ENCODE measurements at places on chromosomes 5 and 9. TPM values are rescaled to one million over a fixed set of nuclear protein-coding genes. Genes with fewer than 3 reads are reported as not detected.

DNA sequence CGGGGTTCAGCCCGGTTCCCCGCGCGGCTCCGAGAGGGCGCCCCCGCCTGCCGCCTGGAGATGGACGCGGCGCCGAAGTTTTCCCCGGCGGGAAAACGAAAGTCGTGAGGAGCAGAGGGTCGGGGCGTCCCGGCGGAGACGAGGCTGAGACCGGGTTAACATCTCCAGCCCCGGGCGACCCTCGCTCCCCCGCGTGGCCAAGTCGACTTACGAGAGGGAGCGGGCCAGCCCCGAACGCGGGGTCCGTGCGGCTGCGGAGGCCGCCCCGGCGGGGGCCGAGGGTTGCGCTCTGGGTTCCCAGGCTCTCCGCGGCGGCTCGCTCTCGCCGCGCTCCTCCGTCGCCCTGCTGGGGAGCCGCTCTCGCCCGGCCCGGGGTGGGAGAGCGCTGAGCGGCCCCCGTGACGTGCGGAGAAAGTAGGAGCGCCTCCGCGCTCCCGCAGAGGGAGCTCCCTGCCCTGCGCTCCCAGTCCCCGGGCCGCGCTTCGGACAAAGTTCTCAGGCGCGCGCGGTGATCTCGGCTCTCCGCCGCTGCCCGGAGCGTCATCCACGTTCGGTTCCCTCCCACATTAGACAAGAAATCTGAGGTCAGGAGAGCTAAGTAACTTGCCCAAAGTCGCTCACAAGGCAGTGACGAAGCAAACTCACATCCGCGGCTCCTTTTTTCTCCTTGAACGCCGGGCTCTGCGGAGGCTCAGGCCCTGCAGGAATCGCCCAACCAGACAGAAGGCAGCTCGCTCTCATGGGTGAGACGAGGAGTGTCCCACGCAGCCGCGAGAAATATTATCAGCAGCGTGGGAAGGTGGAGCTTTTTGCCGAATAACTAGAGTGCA is 1.2 kb upstream of the GCNT4 start:
- no peak for DNase-seq

DNA sequence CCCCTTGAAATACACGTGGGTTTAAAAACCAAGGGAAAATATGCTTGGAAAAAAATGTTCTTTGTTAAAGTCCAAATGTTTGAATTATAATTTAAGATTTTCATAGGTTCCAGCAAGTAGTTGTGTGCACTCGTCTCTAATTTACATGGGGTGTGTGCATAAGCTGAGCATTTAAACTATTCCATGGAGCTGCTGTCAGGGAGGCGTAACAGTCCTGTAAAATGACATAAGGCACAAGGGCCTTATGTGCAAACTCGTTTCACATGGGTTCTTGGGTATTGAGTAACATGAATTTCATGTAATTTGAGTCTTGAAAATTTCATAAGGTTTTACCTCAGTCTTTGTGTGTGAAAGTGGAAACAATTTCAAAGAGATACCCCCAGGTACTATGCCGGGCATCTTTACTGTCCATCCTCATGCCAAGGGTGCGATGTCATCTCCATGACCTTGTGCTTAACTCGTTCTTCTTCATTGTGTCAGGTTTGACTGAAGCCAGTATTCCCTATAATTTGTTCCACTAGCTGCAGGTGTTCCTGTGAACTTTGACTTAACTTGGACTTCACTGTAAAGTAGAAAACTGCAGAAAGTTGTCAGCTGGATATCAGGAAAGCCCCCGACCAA is 359.3 kb downstream of the SH3GL2 start:
- no peak for DNase-seq

DNA sequence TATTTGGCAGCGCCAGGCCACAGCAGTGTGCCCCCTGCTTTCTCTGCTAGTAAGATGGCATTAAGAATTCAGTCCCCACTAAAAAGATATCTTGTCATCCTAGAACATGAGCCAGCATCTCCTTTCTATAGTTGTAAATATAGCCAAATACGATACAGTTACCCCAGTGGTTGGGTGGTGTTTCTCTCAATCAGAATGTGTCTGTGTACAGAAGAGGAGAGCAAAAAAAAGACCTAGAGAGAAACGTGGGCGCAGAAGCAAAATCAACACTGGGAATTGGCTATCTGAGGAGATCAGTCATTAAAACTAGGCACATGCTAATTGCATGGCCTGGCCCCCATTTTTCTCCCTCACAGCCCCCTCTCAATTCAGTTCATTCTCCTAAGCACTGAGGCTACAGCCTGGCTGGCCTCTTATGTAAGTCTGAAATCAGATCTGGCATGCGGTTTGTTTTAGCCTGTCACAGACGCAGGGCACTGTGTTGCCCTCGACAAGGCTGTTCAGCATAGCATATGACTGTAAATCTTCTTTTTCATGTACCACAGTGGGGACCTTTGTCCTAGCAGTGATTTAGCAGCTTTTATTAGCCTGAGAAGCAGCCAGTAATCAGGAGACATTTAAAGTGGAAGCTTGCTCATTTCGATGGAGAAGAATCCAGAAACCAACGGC is 57.8 kb downstream of the RORB start:
- peak; percentile 20 for DNase-seq

DNA sequence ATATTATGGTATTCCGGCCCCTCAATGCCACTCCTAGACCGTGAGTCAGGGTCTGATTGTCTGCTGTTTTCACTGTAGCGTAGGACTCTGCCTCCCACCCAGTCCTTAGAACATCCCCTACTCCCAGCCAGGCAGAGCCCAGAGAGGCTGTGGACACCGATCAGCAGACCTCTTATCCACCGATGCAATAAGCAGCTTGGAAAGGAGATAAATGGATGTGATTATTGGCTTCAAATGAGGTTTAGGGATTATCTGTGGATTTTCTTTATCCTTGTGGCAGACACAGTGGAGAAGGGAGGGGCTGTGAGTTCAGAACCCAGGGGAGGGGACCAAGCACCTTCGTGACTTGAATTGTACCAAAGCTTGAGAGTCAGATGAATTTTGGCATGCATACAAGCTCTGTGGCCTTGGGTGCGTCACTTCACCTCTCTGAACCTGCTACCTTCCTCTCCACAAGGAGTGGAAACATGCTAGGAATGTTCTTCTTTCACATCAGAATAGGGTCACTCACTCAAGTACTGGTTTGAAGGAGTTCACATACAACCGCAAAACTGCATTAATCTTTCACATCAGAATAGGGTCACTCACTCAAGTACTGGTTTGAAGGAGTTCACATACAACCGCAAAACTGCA is 83.1 kb upstream of the CPLX2 start:
- DNase-seq = no peak

- DNase-seq = no peak
Observed at GRCh38 chr5:52139888-52140615, 647.7 kb upstream of the ITGA1 start.

DNA sequence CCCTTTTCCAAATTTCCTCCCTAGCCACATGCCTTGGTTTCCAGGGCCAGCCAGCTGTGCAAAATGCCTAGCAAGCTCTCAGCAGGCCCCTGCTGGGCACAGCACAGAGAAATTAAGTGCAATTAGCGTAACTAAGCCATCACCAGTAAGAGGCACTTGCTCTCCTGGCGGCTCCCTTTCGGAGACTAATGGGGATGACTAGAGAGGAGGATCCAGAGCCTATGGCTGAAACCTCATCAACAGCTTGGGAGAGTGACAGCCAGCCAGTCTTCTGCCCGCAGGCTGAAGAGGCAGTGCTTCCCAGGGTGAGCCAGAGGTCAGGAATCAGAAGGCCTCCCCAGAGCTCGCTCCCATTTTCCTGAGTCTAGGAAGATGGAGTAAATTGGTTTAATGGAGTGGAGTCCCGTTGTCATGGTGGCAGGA is 108.4 kb downstream of the KCNIP1 start:
- DNase-seq = no peak

The PCDHGB3 gene
- 7.3 TPM for total RNA-seq

The MARVELD2 gene
- 5.9 TPM for total RNA-seq

- no peak for DNase-seq
Observed at GRCh38 chr9:109826559-109826958, 46.6 kb downstream of the PALM2AKAP2 start.

DNA sequence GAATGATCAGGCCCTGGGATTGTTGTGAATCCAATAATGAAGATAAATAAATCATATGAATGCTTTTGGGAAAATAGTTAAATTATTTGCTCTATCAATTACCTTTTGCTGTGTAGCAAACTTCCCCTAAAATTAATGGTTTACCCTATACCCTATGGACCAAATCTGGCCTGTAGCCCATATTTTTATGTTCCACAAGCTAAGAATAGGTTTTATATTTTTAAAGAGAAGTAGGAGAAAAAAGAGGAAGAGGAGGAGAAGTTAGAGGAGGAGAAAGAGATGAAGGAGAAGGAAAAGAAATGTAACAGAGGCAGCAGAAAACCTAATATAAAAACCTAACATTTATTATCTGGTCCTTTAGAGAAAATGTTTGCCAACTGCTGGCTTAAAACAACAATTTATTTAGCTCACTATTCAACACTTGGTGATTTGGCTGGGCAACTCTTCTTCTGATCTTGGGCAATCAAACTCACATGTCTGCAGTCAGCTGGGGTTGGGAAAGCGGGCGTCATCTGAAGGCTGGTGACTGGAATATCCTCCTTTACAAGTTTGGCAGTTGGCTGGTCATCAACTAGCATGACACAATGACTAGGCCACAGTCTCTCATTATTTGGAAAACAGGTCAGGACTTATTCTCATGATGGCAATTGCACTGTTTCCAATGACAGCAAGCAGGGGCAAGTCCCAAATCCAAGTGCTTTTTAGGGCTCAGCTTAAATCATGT is 522.9 kb downstream of the RASEF start:
- DNase-seq = no peak

DNA sequence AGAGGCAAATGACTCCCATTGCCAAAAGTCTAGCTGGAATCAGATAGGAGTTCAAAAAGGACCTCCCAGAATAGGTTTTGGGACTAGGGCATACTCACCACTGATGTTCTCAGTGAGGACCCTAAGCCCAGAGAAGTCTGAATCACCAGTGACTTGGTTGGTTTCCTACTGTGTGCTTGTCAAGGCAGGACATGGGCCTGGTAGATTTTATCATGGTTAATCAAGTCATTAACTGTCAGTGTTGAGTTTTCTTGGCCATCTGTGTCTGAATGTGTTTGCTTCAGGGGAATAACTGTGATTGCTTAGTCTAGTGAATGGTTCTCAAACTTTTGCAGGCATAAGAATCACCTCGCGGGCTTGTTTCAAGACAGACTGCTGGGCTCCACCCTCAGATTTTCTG is 99.0 kb upstream of the GDNF start:
- DNase-seq = no peak

DNA sequence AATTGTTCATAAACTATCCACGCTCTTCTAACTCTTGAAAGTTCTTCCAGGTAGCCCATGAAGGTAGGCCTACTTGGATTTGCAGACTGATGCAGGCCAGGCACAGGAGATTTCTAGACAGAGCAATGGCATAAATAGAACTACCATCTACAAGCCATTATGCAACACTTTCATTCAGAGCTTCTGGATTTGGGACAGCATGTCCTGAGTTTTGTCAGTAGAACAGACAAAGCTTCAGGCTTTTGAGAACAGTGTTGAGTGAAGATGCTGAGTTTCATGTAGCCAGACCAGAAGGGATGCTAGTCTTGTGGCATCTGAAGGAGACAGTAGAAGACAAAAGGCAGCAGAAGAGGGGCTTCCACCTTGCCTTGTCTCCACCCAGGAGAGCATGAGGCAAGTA is 196.6 kb downstream of the TRIM32 start:
- no peak for DNase-seq
